ENCODE measurements at places on chromosomes 2 and 18.

GRCh38 chr18:3345885-3346284, 84.0 kb downstream of the MYL12B start:
- DNase-seq = no peak

DNA sequence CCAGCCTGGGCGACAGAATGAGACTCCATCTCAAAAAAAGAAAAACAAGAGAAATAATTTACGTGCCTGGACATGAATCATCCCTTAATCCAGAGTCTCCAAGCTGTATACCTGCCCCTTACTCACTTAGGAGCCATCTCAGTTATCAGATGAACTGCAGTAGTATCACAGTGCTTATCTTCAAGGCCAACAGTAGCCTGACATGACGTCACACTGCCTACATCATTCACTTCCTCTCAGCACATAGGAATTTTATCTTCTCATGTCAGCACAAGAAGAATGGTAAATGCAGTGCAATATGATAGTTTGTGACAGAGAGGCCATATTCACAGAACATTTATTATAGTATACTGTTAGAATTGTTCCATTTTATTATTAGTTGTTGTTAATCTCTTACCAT, 216.6 kb downstream of the SS18 start:
- no peak for DNase-seq

- no peak for DNase-seq
These were observed 414.4 kb upstream of the NXPH2 start for GRCh38 chr2:139194546-139194945.

- no peak for DNase-seq
These were observed 231.9 kb upstream of the MGAT5 start for GRCh38 chr2:134021830-134022524.

- DNase-seq = no peak
These were observed 8.7 kb downstream of the FAM178B start for GRCh38 chr2:96977631-96978195.

GRCh38 chr2:11478899-11479605, 13.1 kb upstream of the E2F6 start:
- DNase-seq = no peak

- no peak for DNase-seq
These were observed 796 bp downstream of the AOX1 start for GRCh38 chr2:200586644-200586975.

GRCh38 chr2:67388680-67389079, 8.5 kb upstream of the ETAA1 start:
- no peak for DNase-seq

DNA sequence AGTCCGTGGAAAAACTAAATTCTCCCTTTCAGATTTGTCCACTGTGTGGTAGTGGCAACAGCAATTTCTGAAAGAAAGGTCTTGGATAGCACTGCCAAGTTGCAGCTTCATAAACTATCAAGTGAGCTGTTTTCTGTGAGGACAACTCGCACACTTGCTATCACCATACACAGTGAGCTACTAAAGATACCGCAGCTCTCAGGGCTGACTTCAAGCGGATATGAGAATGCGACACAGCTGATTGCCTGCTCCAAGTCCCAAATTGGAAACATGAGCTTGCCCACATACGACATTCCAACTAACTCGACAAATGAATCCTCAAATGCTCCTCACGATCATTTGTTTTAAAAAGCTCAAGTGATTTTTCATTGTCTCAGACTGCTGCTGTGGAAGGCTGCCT, 46.2 kb downstream of the E2F6 start:
- DNase-seq = no peak

DNA sequence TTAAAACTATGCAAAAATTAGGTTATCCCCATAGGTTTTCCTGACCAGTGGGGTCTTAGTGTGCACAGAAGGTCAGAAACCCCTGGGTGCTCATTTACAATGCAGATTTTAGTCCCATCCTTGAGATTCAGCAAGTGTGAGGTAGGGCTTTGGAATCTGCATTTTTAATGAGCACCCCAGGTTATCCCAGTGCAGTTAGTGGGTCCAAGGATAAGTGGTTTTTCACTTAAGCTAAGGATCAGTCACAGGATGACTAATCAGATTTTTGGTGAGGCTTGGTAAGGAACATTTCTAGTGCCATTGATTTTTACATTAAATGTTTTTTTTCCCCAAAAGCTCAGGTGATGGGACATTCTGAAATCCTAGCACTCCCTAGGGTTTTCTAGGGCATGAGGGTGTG, 50.7 kb upstream of the MGAT5 start:
- no peak for DNase-seq

DNA sequence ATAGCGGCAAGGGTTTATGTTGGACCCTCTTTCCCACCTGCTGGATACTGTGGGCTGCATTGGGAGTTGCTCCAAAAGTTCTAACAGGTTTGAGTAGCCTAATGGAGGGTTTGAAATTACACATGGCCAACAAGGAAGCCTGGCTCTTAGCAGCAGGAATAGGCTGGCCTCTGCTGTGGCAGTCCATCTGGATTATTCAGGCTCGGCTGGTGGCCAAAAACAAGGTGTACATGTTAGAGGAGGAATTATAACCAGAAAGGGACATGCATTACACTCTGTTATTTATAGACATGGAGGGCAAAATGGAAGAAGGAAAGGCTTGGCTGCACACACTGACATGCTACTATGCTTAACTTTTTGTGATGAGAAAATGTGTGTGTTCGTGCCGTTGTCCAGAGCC, 61.1 kb upstream of the NRXN1 start:
- DNase-seq = no peak

DNA sequence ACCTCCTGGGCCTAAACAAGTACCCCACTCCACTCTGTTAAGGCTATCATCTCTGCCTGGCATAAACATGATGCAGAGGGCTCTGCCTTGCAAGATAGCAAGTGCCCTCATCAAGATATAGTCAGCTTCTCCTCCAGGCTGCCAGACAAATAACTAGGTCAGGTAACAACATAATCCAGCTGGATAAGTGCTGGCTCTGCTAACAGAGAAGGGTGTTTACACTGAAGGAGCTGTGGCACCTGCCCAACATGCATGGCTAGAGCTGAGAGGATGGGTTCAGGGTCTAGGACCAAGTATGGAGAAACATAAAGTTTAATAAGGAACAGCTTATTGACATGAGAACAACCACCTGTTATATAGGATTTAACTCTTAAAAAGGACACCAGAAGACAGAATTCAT, 42.8 kb downstream of the DLGAP1 start:
- DNase-seq = no peak

All from stimulated activated CD4-positive, alpha-beta T cell treated with anti-CD3 and anti-CD28 coated beads, Interleukin-4, amount 100 ng/mL, for 24 hours (primary cell).